ENCODE measurements at places on chromosomes 12 and 14.

DNA sequence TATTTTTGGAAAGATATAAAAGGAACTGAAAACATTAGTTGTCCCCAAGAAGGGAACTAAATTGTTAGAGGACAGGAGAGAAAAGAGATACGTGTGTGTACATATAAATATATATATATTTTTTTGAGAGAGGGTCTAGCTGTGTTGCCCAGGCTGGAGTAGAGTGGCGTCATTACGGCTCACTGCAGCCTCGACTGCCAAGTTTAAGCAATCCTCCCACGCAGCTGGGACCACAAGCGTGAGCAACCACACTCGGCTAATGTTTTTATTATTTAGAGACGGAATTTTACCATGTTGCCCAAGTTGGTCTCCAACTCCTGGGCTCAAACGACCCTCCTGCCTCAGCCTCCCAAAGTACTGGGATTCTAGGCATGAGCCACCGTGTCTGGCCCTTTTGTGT lies 16.2 kb upstream of the NOP2 start:
- no peak for DNase-seq

DNA sequence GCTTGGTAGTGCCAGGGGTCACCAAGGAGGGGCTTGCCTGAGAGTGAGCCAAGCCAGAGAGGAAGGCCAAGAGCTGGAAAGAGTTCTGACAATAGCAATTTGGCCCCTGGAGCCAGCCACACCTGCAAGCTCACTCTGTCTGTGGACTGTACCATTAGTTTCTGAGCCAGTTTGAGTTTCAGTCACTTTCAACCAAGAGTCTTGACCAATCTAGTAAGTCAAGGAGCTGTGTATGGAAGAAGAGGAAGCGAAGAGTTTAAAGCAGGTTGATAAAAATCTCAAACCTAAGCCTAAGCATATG lies 38.5 kb downstream of the NT5DC3 start:
- DNase-seq, result no peak

DNA sequence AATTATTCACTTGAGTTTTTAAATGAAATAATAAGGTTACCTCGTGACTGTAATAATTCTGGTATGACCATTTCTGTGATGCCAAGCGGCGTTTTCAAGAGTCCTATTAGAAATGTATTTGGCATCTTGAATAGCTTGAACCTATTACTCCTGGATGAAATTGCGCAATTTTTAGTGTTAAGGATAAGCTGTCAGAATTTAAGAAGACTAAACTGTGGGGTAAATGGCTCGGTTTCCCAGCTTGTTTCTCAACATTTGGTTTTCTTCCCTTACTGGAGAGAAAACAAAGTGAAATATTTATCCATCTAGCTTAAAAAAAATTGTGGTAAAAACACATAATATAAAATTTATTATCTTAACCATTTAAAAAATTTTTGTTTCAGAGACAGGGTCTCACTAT lies 26.8 kb downstream of the PCNX1 start:
- DNase-seq, result no peak

DNA sequence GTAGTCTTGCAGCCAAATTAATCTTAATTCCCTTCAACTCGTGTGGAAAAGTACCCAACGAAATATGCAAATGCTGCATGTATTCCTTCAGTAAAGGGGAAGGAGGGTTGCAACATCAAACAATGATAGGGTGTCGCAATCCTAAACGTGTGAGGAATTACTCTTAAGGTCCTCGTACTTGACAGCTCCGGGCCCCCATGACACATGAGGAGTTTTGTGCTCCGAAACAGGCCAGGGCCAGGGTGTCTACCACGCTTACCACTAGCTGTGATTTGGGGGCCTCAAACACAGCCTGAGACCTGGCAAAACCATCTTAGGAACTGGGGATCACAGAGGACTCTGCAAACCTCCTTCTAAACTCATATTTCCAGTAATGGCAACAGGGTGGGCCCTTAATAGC lies 20.4 kb downstream of the FOS start:
- no peak for DNase-seq

- DNase-seq, result no peak
These were observed 17.9 kb downstream of the NFKBIA start for GRCh38 chr14:35386673-35387125.

- no peak for DNase-seq
These were observed 84.1 kb upstream of the OVCH1 start for GRCh38 chr12:29581631-29582030.

GRCh38 chr12:33026791-33027190 lies 130.2 kb upstream of the PKP2 start:
- DNase-seq, result no peak

DNA sequence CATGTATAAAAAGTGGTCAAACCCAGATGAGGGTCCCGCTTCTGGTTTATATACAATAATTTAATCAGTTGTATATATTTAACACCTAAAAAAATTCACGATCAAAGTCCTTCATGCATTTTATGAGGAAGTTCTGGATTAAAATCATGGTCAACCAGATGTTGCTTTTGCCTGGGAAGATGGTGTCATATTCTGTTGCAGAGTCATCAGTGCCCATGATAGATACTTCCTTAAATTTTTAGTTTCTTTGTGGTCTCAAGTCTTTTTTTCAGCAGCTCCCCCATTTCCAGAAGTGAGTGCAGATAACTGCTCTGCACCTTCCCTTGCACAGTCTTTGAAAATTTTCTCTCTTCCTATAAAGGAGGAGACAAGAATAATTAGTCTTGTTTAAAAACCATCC lies 16.1 kb downstream of the ERP29 start:
- DNase-seq, result no peak

DNA sequence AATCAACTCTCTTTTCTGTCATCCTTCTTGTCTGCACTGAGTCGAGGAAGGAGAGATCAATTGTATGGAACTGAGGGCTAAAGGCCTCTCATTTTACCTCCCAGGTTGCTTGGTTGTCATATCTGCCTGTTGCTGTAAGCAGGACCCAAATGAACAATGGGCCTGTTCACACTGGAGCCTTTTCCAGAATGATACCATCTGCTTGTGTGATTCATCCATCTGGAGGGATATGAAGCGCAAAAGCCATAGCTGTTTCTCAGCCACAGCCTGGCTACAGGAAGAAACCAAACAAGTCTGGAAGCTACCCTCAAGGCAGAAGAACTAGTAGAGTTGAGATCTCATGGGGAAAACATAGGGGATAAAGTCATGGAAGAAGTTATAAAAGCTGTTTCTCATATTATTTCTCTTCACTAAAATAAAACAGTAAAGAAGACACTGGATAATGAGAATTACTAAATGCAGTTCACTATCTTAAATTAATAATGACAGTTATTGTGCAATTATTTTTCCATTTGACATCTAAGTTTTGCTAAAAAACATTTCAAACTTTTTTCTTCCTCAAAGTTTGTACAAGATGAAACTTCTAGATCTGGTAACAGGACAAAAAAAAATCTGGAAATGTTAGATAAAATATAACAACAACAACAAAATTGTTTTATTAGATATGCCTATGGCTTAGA lies 106.3 kb downstream of the SPTSSA start:
- no peak for DNase-seq

- no peak for DNase-seq
These were observed 707.4 kb upstream of the FBXO33 start for GRCh38 chr14:40139657-40140056.

DNA sequence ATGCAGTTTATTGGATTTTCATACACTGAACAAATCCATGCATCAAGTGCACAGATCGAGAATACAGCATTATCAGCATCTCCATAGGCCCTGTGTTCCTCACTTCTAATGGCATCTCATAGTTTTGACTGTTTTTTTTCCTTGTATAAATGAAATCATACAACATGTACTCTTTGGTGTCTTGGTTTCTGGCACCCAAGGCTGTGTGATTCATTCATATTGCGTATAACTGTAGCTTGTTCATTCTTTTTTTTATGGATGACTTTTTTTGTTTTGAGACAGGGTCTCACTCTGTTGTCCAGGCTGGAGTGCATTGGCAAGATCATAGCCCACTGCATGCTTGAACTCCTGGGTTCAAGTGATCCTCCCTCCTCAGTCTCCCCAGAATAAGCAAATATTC lies 14.3 kb downstream of the RASSF8 start:
- no peak for DNase-seq

DNA sequence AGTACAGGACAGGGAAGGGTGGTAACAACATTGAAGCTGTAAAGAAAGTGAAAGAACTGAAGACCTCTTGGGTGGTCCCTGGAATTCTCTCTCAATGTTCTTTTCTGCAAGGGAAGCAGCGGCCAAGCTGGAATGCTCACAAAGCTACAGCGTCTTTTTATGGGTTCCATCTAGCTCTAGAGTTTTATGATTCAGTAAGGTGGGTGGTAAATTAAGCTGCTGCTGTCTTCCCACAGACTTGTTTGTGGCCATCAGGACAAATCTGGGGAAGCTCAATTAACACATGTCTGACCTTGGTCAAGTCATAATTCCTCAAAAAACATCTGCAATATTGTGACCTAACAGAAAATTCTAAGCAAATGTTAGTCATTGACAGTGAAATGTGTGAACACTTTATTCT lies 139.1 kb downstream of the MED13L start:
- no peak for DNase-seq

- DNase-seq, result no peak
These were observed 213.6 kb downstream of the ERC1 start for GRCh38 chr12:1204581-1205121.

DNA sequence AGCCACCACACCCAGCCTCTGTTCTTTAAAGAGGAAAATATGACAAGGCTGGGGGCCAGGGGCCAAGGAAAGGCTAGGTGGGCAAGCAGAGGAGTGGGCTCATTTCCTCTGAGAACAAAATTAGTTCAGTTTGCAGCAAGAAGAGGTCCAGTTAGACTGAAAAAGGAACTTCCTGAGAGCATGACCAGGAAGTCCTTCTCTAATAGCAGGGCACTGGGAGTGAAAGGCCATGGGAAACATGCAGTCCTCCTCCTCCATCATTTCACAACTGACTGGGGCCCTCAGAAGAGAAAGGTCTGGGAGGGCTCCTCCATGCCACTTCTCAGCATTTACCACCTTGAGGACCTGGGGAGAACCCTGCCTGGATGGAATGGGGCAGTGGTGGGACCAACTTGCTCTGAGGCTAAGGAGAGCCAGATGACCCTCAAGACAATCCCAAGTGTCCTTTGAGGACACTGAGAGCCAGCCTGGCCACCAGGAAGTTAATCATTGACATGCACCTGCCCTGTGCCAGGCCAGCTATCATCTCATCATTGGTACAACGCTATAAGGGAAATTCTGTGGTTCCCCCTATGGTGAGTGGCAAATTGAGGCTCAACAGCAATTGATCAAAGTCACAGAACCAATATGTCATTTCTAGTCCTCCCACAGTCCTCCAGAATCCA lies 2.0 kb downstream of the AQP2 start:
- DNase-seq, result no peak

DNA sequence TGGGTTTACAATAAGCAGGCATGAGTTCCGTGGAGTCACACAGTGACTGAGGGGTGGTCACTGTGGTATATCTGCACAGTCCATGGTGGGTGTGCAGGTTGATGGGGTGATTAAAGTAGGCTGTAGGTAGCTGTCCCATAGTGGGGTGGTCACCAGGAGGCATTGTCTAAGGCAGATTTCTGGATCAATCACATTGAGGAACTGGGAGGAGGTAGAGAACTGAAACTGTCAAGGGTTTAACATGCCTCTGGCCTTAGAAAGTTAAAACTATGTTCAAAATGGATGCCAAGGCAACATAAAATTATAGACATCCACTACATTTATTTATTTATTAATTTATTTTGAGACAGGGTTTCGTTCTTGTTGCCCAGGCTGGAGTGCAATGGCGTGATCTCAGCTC lies 8.3 kb downstream of the ADCK1 start:
- DNase-seq, result no peak

DNA sequence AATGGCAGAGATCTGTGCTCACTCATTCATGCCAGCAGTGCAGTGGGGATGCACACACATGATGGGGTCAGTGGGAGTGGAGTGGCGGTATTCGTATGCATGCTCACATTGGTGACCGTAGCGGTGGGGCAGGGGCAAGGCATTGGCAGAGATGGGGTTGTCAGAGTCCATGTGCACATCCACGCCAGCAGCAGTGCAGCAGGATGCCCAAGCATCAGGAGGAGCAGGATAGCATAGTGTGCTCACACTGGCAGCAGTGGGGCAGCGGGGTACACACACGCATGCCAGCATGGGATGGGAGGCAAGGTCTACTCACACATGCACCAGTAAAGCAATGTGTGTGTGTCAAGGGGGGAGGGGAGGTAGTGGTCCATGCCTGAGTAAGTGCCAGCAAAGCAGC lies 89.4 kb upstream of the GARIN6 start:
- DNase-seq, result no peak

DNA sequence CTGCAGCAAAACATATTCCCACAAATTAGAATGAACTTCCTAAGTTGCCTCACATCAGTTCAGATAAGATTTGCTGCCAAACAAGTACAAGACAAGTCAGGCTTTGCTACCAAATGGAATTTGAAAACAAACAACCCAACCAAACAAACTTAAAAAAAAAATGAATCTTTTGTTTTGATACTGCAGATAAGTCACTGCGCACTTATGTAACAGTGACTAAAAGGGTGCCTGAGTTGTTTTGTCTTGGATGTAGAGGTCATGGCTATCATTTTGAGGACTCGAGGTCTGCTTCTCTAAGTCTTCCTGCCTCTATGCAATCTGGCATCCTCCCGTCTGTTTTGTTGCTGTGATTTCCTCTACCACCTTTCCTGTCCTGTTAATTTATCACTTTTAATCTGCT lies 11.1 kb upstream of the EPS8 start:
- DNase-seq, result no peak

- no peak for DNase-seq
These were observed 27.4 kb downstream of the DTX1 start for GRCh38 chr12:113083863-113084435.

- DNase-seq, result no peak
These were observed 718.8 kb upstream of the TMEM132C start for GRCh38 chr12:127548123-127548553.

- no peak for DNase-seq
These were observed 10.0 kb downstream of the IFNG-AS1 start for GRCh38 chr12:67999244-67999643.

DNA sequence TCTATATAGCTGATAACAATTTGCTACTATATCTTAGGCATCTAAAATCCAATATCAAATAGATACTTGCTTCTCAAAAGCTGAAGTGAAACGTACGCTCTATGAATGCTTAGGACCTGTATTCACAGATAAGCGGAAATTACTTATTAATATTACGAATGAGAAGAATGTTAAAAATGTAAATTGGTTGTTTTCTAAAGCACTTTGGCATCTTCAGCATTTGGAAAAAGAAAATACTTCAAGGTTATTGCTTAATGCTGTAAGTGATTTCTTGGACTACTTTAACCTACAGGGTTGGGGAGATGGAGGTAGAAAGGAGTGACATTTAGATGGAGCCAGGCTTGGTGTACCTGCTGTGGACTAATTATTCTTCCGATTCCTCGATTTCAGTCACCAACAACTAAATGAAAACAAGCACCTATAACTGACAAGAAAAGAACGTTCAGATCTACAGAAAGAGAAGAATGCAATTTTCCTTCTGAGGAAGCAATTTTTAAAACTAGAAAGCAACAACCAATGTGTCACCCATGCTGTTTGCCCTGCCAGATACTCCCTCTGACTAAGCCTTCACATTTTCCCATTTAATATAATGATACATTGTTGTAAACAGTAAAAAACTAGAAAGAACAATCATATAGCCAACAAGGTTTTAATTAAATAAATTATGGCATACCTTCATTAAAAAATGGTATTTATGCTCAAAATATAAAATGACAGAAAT lies 49.3 kb downstream of the SLC25A21 start:
- no peak for DNase-seq

All from stimulated activated CD8-positive, alpha-beta memory T cell treated with anti-CD3 and anti-CD28 coated beads, Interleukin-2, amount 100 ng/mL, for 1 hour (primary cell).